ENCODE measurements at places on chromosomes 12 and 14.

DNA sequence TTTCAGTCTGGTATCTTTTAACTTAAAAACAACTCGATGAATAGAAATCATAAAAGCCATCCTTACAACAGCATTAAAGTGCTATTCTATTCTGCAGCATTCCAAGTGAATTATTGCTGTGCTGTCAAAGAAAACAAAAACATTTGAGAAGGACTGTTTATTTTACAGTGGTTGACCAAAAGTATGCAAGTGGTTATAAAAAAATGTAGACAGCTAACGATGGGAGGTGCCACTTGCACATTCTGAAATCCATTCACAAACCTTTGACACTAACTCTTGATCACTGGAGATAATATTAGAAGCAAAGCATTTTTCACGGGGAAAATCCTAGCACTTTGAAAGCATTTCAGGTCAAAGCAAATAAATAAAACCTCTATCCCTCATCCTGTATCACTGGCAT is 55.6 kb downstream of the HMGA2 start:
- H3K4me3 ChIP-seq, result peak overlapping the region; percentile 25
- peaks cover 8% of the 10 kb centered on the region for H3K36me3 ChIP-seq
- H3K27me3 ChIP-seq, result no peaks in the 10 kb centered on the region
- H3K27ac ChIP-seq, result peak overlapping the region; percentile 71
- peak; percentile 86 for DNase-seq
- peaks cover 75% of the 10 kb centered on the region for H3K4me1 ChIP-seq

- H3K27me3 ChIP-seq, result no peaks in the 10 kb centered on the region
- no peak overlapping the region for H3K27ac ChIP-seq
- H3K36me3 ChIP-seq, result no peaks in the 10 kb centered on the region
- DNase-seq, result no peak
- no peak overlapping the region for H3K4me3 ChIP-seq
Measured at GRCh38 chr12:1069846-1070245, 78.8 kb downstream of the ERC1 start.

GRCh38 chr12:73665193-73665592 is 872.4 kb upstream of the ATXN7L3B start:
- H3K4me3 ChIP-seq, result no peak overlapping the region
- H3K36me3 ChIP-seq, result no peaks in the 10 kb centered on the region
- DNase-seq, result no peak
- no peaks in the 10 kb centered on the region for H3K27me3 ChIP-seq

DNA sequence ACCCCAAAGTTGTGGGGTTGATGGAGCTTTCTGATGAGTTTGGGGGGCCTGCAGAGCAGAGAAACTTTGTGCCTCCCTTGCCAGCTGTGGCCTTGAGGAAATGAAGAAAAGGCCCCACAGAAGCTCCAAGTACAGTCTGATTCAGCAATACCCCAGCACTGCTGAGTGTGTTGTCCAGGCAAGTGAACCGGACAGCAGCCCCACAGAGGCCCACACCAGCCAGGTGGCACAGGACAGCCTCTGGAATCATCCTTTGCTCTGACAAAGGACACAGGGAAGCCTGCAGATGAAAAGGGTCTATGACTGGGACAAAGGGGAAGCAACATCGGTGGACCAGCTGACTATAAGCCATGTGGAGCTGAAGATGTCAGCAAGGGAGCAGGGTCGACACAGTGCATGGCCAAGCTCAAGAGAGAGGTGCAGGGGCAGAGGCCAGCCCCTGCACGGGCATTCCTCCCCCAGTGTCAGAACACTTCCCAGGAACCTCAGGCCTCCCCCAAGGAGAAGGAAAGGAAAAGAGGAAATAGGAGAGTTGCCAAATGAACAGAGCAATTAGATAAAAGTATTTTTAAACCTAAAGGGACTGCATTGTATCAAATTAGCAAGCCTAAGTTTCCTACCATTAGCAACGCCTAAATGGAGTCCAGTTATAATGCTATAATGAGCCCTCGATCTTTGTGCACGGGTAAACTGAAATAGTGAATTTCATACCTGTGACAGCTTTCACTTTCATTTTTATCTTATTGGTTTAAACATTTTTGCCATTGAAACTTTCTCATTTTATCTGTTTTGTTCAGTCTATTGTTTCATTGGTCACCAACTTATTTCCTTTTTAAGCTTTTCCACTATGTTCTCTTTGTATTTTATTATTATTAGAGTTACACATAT is 46.3 kb upstream of the PTGDR start:
- H3K27me3 ChIP-seq, result no peaks in the 10 kb centered on the region
- H3K36me3 ChIP-seq, result no peaks in the 10 kb centered on the region
- no peak for DNase-seq
- no peak overlapping the region for H3K27ac ChIP-seq
- no peaks in the 10 kb centered on the region for H3K4me1 ChIP-seq
